H1 (cell line): ENCODE measurements at places on chromosomes 6 and 20. TPM values are rescaled to one million over a fixed set of nuclear protein-coding genes. Genes with fewer than 3 reads are reported as not detected.

DNA sequence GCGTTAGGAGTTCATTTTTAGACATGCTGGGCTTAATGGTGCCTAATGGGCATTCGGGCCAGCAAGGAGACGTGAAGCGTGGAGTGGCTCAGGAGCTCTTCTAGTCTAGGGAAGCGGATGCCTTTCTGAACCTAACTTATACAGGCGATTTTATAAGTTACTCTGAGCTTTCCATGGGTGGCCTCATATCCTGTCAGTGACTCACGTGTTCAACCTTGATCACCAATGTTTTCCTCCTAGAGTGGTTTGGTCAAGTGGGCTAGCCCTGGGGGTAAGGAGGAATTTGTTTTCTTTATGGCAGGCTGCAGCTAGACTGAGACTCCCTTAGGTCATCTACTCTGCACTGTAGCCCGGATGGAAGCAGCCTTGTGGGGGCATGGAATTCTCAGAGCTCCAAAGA is 52.1 kb downstream of the PLAGL1 start:
- no peak for DNase-seq

GUCA1A gene
- total RNA-seq = 4.6 and 5.2 TPM in 2 replicates

ADTRP gene
- total RNA-seq = 0.45 TPM in 1 of 2 replicates, not detected in the other

- DNase-seq = no peak
Observed at GRCh38 chr20:50312682-50313521, 122.3 kb downstream of the CEBPB start.

GRCh38 chr20:59824711-59825562 is 108.5 kb downstream of the SYCP2 start:
- DNase-seq = peak; percentile 41

- no peak for DNase-seq
Observed at GRCh38 chr6:107179004-107179403, 63.7 kb upstream of the BEND3 start.

SIRPD gene
- not detected in 2 replicates for total RNA-seq

- no peak for DNase-seq
Observed at GRCh38 chr6:119137194-119138072, 59.0 kb upstream of the FAM184A start.

- peak; percentile 64 for DNase-seq
Observed at GRCh38 chr6:168524571-168525001, 83.6 kb downstream of the SMOC2 start.

- DNase-seq = no peak
Observed at GRCh38 chr6:56582236-56582635, 60.5 kb downstream of the DST start.

LINC00237 gene
- total RNA-seq = 0.28 and 0.69 TPM in 2 replicates

- no peak for DNase-seq
Observed at GRCh38 chr20:61420056-61420455, 168.0 kb downstream of the CDH4 start.

- no peak for DNase-seq
Observed at GRCh38 chr6:35178012-35178411, 35.7 kb upstream of the SCUBE3 start.

ANKRD66 gene
- not detected in 2 replicates for total RNA-seq
